ENCODE measurements at places on chromosomes 6 and 20. TPM values are rescaled to one million over a fixed set of nuclear protein-coding genes. Genes with fewer than 3 reads are reported as not detected.

Gene NDUFAF5
- total RNA-seq, result 40.7 TPM

Gene BPI
- not detected for total RNA-seq

Gene SMOC2
- 4.8 TPM for total RNA-seq

Gene RFX6
- 3.8 TPM for total RNA-seq

Gene FAM83C
- not detected for total RNA-seq

Gene SNTA1
- 11.9 TPM for total RNA-seq

Gene SCAND1
- total RNA-seq, result 61.3 TPM

Gene MAP1LC3A
- total RNA-seq, result 42.2 TPM

Gene LINC00237
- not detected for total RNA-seq

Gene TCP11
- 0.24 TPM for total RNA-seq

Gene NOX3
- not detected for total RNA-seq

Gene SEL1L2
- not detected for total RNA-seq

Gene CDSN
- not detected for total RNA-seq

Gene PAK5
- 0.42 TPM for total RNA-seq

Gene RIPPLY2
- not detected for total RNA-seq

Gene SAPCD1
- 11.6 TPM for total RNA-seq

Gene HAO1
- total RNA-seq, result not detected

Gene ARMC2
- total RNA-seq, result 11.3 TPM

Gene OR2H1
- total RNA-seq, result not detected

Gene NUP43
- 38.8 TPM for total RNA-seq

Gene PROKR2
- total RNA-seq, result 2.3 TPM

Gene RIMS4
- total RNA-seq, result 1.6 TPM
